NCI-H510A (cell line): ENCODE measurements at places on chromosomes 3 and 15.

- no peak for DNase-seq
Measured at GRCh38 chr3:171949554-171949953, 89.8 kb upstream of the FNDC3B start.

DNA sequence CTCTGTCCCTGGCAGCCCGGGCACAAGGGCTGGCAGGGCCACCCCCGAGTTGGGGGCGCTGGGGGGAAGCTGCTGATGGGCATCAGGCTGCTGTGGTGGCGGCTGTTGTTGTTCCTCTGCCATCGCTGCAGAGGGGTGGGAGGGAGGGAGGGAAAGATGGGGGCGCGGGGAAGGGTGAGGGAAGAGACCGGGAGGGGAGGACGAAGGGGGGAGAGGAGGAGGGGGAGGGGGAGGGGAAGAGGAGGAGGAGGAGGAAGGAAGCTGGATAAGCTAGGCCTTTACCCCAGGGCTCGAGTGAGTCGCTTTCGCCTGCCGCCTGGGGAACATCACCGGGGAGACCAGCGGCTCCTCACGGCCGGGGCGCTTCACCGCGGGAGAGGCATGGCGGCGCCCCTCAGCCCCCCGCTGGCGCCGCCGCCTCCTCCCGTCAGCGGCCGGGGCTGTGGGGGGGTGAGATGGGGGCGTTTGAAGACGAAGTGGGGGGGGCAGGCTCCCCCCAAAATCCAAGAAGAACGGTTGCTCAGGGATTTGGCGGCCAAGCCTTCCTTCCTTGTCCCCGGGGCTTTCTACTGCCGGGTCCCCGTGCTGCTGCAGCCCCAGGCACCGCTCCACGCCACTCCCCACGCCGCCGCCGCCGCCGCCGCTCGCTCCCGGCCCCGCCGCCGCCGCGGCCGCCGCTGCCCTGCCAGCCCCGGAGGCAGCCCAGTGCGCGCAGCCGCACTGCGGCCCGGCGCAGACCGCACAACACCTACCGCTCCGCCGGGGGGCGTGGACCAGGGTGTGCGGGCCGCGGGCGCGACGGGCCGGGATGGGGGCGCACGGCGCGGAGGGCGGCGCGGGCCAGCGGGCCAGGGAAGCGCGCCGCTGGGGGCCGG lies at the start of gene RFX7:
Gene RFX7, minus strand, starts transcription at position 717 of the 875 bp plus-strand sequence. Its CDS starts 594 bp downstream, at position 123.
- DNase-seq, result peak; percentile 72

- no peak for DNase-seq
Measured at GRCh38 chr3:77835921-77836320, 796.0 kb downstream of the ROBO2 start.

- DNase-seq, result no peak
Measured at GRCh38 chr3:189166321-189166720, 5.5 kb upstream of the TPRG1 start.

DNA sequence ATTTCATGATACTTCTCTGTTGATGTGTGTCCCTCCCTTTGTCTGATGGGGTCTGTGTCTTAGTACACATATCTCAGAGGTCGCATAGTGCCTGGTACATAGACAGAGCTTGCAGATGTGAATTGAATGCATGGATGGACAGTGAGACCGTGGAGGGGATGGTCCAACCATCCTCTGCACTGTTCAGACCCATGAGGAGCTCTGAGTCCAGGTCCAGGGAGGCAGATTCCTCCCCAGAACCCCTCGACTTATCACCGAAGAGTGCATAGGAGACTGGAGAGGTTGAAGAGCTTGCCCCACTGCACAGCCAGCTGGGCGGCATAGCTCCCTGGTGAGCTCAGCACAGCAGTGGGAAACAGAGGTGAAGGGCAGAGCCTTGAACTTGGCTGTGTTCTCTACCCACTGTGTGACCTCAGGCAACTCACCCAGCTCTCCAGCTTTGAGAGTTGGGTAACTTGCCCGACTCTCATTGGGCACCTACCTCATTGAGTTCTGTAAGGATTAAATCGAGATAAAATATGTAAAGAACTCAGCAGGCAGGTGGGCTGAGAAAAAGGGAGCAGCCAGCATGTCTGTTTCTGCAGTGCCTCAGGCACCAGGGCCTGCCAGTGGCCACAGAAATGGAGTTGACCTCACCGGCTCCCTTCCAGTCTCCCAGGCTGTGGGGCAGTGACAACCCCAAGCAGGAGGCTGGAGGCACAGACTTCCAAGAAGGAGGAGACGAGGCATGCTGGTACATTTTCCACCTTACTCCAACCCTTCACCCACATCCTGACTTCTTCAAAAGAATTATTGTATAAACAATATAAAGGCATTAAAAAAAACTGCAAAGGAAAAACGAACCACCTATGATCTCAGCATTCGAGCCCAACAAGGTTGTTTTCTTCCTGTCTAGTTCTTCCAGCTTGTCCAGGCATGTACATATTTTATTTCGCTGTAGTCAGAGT lies 54.1 kb upstream of the TFRC start:
- DNase-seq, result no peak

- DNase-seq, result no peak
Measured at GRCh38 chr15:33636958-33637357, 326.2 kb downstream of the RYR3 start.

DNA sequence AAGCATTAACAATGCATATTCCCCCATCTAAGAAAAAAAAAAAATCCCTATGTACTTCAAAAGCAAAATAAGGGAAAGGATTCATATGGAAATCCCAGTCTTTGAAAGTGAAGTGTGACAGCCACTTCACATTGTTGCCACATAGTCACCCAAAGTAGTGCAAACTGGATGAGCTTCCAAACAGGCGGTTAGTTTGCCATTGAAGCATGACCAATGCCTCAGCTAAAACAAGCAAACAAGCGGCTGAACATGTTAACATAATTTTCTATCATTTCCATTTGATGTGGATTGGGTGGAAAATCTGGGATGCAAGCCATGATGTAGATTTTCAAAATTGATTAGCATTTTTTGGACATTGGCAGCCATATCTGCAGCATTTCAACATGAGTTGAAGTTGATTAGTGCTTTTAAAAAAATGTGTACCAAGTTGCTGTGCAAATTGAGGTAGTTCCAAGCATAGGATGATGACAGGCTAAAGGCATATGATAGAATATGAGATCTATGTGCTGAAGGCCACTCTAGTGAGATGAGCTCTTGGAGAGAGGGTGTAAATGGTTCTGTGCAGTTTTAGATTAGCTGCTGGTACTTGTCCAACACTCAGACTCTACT lies 405.2 kb downstream of the NR2F2 start:
- DNase-seq, result no peak

GRCh38 chr15:68334661-68335124 lies 57.1 kb downstream of the FEM1B start:
- DNase-seq, result no peak

GRCh38 chr15:101286471-101287114 lies 8.5 kb downstream of the SNRPA1 start:
- no peak for DNase-seq

DNA sequence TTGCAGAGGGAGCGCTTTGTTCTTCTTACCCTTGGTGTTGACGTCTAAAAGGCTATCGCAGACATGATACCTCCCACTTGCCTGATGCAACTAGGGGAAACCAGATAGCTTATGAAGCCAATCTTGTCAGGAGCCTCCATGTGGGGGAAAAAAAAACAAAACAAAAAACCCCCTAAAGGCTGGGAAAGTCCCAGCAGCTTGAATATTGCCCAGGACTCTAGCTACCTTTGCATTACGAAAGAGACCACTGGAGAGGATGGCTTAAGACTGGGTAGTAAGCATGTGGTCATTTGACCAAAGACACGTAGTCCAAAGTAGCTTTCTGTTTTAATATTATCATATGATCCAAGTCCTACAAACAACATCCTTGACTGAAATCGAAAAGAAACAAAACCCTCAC lies 120.7 kb upstream of the WNT5A start:
- no peak for DNase-seq

- DNase-seq, result peak; percentile 93
Measured at GRCh38 chr3:13332158-13332557, 88.0 kb downstream of the NUP210 start.

DNA sequence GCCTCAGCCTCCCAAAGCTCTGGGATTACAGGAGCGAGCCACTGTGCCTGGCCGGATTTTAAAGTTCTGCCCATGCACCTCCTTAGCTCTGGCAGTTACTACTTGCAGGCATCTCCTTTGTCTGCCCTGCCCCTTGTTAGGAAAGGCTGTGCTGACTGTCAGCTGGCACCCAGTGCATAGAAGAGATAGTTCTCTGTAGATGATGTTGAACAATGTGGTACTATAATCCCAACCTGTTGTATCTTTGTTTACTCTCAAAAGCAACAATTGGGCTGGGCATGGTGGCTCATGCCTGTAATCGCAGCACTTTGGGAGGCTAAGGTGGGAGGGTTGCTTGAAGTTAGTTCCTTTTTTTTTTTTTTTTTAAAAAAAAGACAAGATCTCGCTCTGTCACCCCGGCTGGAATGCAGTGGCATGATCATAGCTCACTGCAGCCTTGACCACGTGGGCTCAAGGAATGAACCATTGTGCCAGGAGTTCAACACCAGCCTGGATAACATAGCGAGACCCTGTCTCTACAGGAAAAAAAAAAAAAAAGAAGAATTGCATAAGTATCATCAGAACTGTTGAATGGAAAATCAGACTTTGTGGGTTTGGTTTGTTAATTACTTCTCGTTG lies 30.6 kb downstream of the FLNB start:
- no peak for DNase-seq

- DNase-seq, result no peak
Measured at GRCh38 chr15:101490922-101491733, 1.6 kb upstream of the PCSK6 start.

DNA sequence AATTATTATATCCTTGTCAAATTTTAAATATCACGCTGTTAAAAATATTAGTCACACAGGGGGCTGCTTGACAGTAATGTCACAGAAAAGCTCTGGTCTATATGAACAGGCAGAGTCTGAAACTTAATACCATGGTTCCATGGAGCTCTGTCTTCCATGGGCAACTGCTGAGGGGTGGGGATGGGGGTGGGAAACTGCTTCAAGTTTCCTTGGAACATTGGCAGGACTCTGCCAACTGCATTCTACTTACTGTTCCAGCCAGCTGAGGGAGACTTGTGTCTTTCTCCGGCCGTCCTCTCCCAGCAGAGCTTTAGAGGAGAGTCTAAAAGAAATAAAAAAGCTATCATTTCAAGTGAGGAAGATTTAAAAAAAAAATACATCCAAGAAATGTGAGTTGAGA lies 348.7 kb downstream of the ZIC1 start:
- no peak for DNase-seq
